ENCODE measurements at places on chromosomes 6 and 20. TPM values are rescaled to one million over a fixed set of nuclear protein-coding genes. Genes with fewer than 3 reads are reported as not detected.

PTK7 gene
- polyA plus RNA-seq, result 124 TPM

PTGIS gene
- not detected for polyA plus RNA-seq

PPP2R5D gene
- polyA plus RNA-seq, result 54.8 TPM

DEFB114 gene
- not detected for polyA plus RNA-seq

CGAS gene
- polyA plus RNA-seq, result 0.84 TPM

TGM6 gene
- not detected for polyA plus RNA-seq

NKX2-4 gene
- polyA plus RNA-seq, result not detected

FAM209B gene
- 0.22 TPM for polyA plus RNA-seq

KCNK5 gene
- polyA plus RNA-seq, result 0.40 TPM

GPR6 gene
- polyA plus RNA-seq, result not detected

SLC12A5 gene
- polyA plus RNA-seq, result 0.94 TPM

HTR1B gene
- 1.6 TPM for polyA plus RNA-seq

GSTA1 gene
- not detected for polyA plus RNA-seq

MOG gene
- polyA plus RNA-seq, result not detected

ULBP1 gene
- polyA plus RNA-seq, result 1.3 TPM

PIM1 gene
- polyA plus RNA-seq, result 6.3 TPM

KIF25 gene
- polyA plus RNA-seq, result not detected

OR2J3 gene
- not detected for polyA plus RNA-seq

ATP9A gene
- polyA plus RNA-seq, result 2.2 TPM

C6orf141 gene
- 12.1 TPM for polyA plus RNA-seq

ASIP gene
- polyA plus RNA-seq, result not detected

RGS17 gene
- polyA plus RNA-seq, result 3.4 TPM

GRIK2 gene
- polyA plus RNA-seq, result 0.15 TPM

CD93 gene
- not detected for polyA plus RNA-seq

PHACTR3 gene
- 11.3 TPM for polyA plus RNA-seq

RNGTT gene
- 5.2 TPM for polyA plus RNA-seq

DAAM2 gene
- polyA plus RNA-seq, result 0.02 TPM

CLVS2 gene
- not detected for polyA plus RNA-seq

E2F3 gene
- 9.5 TPM for polyA plus RNA-seq

FKBP1C gene
- polyA plus RNA-seq, result 1.5 TPM

PROKR2 gene
- not detected for polyA plus RNA-seq

PRR18 gene
- 0.01 TPM for polyA plus RNA-seq

TNF gene
- polyA plus RNA-seq, result 0.08 TPM

TTLL9 gene
- 0.02 TPM for polyA plus RNA-seq

PFDN4 gene
- 28.4 TPM for polyA plus RNA-seq

ESR1 gene
- 0.44 TPM for polyA plus RNA-seq

SYTL3 gene
- polyA plus RNA-seq, result 0.87 TPM

TMEM244 gene
- not detected for polyA plus RNA-seq

UBD gene
- polyA plus RNA-seq, result not detected

PPIL6 gene
- polyA plus RNA-seq, result 0.45 TPM

GHRH gene
- polyA plus RNA-seq, result not detected

OR2H1 gene
- not detected for polyA plus RNA-seq

SRSF6 gene
- polyA plus RNA-seq, result 69.6 TPM

TMC2 gene
- polyA plus RNA-seq, result not detected

FABP7 gene
- not detected for polyA plus RNA-seq

TXLNB gene
- polyA plus RNA-seq, result not detected

ZNF311 gene
- 1.3 TPM for polyA plus RNA-seq

CDH4 gene
- polyA plus RNA-seq, result 11.5 TPM

CLPSL1 gene
- polyA plus RNA-seq, result not detected

FARS2 gene
- 21.8 TPM for polyA plus RNA-seq

CCDC167 gene
- 44.3 TPM for polyA plus RNA-seq

TJAP1 gene
- 34.1 TPM for polyA plus RNA-seq

PTCHD4 gene
- 0.87 TPM for polyA plus RNA-seq

POFUT1 gene
- polyA plus RNA-seq, result 25.0 TPM

LRFN2 gene
- not detected for polyA plus RNA-seq

Measured in mammary epithelial cell (primary cell).